ENCODE measurements at places on chromosomes 12 and 14.
A peak's percentile ranks its signal among the peaks of the same experiment; 100 is the strongest.

DNA sequence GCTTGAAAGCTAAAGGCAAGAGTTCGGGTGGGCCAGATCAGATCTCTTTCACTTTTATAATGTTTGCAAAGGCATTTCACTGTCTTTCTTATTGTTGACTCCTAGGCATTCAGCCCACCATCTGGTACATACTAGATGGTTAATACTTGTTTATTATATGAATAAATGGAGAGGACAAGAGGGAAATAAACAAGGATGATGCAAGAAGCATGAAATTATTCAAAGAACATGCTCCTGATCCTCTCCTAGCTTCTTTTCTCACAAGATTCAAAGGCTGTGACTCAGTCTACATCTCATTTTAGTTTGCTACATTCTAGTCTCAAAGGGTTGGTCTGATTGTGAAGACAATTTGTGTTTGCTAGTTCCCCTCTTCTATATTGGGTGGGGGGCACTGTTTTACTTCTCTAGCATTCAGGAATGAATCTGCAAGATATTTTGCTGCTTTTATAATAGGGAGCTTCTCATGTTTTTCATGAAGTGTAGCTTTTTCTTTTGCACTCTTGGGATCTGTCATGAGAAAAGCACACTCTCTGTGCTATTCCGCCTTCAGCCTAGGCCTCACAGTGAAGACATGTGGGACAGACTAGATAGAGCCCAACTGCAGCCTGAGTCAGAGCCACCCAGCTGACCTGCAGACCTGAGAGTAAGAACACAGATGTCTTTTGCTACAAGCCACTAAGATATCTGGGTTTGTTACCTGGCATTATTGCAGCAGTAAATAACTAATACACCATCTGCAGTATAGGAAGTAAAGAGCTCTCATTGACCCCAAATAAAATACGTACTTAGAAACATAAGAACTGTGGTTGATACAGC is 65.7 kb downstream of the PTHLH start:
- no peaks in the 10 kb centered on the region for H3K4me1 ChIP-seq
- H3K27ac ChIP-seq = no peak overlapping the region
- no peaks in the 10 kb centered on the region for H3K36me3 ChIP-seq

DNA sequence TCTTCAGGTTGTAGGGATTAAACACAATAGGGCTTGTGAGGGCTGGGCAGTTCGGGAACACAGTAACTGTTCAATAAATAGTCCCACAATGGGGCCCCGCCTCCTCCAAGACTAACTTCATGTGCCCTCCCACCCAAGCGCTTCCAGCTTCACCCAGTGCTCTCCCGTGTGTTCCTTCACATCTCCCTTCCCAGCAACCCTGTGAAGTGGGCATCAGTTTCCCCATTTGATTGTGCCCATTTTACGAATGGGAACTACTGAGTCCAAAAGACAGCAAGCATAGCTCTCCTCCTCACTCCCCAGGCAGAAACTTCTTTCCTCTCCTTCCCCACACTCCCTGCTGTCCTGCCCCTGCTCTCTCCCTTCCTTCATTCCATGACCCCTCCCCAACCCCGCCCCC is 6.2 kb upstream of the TRPV4 start:
- H3K27ac ChIP-seq = no peak overlapping the region
- H3K27me3 ChIP-seq = no peaks in the 10 kb centered on the region
- H3K36me3 ChIP-seq = no peaks in the 10 kb centered on the region
- no peak overlapping the region for H3K4me3 ChIP-seq

- H3K27ac ChIP-seq = no peak overlapping the region
- H3K4me1 ChIP-seq = peaks cover 15% of the 10 kb centered on the region
- no peak for DNase-seq
- H3K36me3 ChIP-seq = no peaks in the 10 kb centered on the region
These were observed 22.9 kb downstream of the HECTD4 start for GRCh38 chr12:112359290-112359689.

- H3K4me3 ChIP-seq = no peak overlapping the region
- no peak overlapping the region for H3K27ac ChIP-seq
- no peaks in the 10 kb centered on the region for H3K27me3 ChIP-seq
- DNase-seq = no peak
- H3K4me1 ChIP-seq = no peaks in the 10 kb centered on the region
- H3K36me3 ChIP-seq = no peaks in the 10 kb centered on the region
These were observed 31.5 kb downstream of the SPTB start for GRCh38 chr14:64848239-64848638.

GRCh38 chr14:28831126-28831525 is 64.5 kb downstream of the FOXG1 start:
- H3K27me3 ChIP-seq = no peaks in the 10 kb centered on the region
- H3K4me3 ChIP-seq = no peak overlapping the region
- no peak for DNase-seq

DNA sequence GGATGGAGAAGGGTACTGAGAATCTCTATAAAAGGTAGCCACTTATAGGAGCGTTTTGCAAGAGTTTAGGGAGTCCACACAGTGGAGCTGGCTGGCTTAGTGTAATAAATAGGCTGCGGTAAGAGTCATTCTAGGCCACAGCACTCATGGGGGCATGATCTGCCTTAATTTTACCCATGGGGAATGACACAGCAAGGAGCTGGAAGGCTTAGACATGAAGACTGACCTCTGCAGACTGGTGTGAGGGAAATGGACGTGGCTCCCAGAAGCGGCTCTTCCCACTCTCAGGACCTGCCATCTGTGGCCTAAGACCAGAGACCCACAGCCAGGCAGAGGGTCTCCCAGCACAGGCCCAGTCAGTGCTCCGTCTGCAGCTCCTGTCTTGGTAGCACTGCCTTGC is 173.3 kb downstream of the PPM1H start:
- H3K27ac ChIP-seq = no peak overlapping the region
- DNase-seq = no peak
- no peaks in the 10 kb centered on the region for H3K27me3 ChIP-seq
- H3K4me3 ChIP-seq = no peak overlapping the region
- H3K4me1 ChIP-seq = no peaks in the 10 kb centered on the region
- H3K36me3 ChIP-seq = no peaks in the 10 kb centered on the region

- H3K4me1 ChIP-seq = no peaks in the 10 kb centered on the region
- no peaks in the 10 kb centered on the region for H3K36me3 ChIP-seq
- no peak overlapping the region for H3K4me3 ChIP-seq
These were observed 61.9 kb downstream of the KICS2 start for GRCh38 chr12:64160021-64160710.

GRCh38 chr14:100894416-100894815 is 9.1 kb downstream of the RTL1 start:
- H3K4me1 ChIP-seq = no peaks in the 10 kb centered on the region
- no peaks in the 10 kb centered on the region for H3K27me3 ChIP-seq
- H3K4me3 ChIP-seq = no peak overlapping the region
- no peak for DNase-seq
- no peaks in the 10 kb centered on the region for H3K36me3 ChIP-seq

GRCh38 chr14:106613256-106613655 is 1086.9 kb downstream of the TMEM121 start:
- no peak overlapping the region for H3K27ac ChIP-seq
- no peak overlapping the region for H3K4me3 ChIP-seq
- H3K4me1 ChIP-seq = no peaks in the 10 kb centered on the region
- H3K36me3 ChIP-seq = no peaks in the 10 kb centered on the region
- DNase-seq = no peak

GRCh38 chr14:54532111-54533012 is 22.7 kb downstream of the CGRRF1 start:
- no peaks in the 10 kb centered on the region for H3K27me3 ChIP-seq
- no peak overlapping the region for H3K4me3 ChIP-seq
- no peaks in the 10 kb centered on the region for H3K4me1 ChIP-seq
- H3K36me3 ChIP-seq = peaks cover 6% of the 10 kb centered on the region
- H3K27ac ChIP-seq = no peak overlapping the region
- DNase-seq = no peak

GRCh38 chr14:38496092-38496491 is 240.2 kb upstream of the CLEC14A start:
- H3K27me3 ChIP-seq = no peaks in the 10 kb centered on the region
- no peak overlapping the region for H3K4me3 ChIP-seq

GRCh38 chr14:102408724-102409123 is 46.0 kb downstream of the TECPR2 start:
- no peaks in the 10 kb centered on the region for H3K27me3 ChIP-seq
- no peak for DNase-seq
- H3K27ac ChIP-seq = no peak overlapping the region
- H3K4me3 ChIP-seq = no peak overlapping the region
- no peaks in the 10 kb centered on the region for H3K4me1 ChIP-seq

DNA sequence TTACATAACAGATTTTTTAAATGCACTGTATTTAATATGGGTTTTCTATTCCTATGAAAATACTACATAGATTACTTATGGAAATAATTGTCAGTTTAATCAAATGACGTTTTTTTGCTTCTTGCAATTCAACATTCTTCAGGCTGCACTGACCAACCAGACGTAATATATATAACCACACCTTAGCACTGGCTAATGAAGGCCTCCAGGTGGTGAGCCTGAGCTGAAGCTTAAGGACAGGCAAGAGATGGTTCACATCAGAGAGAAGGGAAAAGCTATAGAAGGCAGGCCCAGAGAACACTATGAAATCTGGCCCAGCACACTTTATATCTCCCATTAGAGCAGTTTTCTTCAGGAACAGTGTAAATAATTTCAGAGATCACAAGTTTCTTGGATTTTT is 2.8 kb upstream of the MDGA2 start:
- H3K36me3 ChIP-seq = no peaks in the 10 kb centered on the region
- H3K27ac ChIP-seq = no peak overlapping the region
- no peak overlapping the region for H3K4me3 ChIP-seq
- H3K4me1 ChIP-seq = no peaks in the 10 kb centered on the region
- H3K27me3 ChIP-seq = no peaks in the 10 kb centered on the region

DNA sequence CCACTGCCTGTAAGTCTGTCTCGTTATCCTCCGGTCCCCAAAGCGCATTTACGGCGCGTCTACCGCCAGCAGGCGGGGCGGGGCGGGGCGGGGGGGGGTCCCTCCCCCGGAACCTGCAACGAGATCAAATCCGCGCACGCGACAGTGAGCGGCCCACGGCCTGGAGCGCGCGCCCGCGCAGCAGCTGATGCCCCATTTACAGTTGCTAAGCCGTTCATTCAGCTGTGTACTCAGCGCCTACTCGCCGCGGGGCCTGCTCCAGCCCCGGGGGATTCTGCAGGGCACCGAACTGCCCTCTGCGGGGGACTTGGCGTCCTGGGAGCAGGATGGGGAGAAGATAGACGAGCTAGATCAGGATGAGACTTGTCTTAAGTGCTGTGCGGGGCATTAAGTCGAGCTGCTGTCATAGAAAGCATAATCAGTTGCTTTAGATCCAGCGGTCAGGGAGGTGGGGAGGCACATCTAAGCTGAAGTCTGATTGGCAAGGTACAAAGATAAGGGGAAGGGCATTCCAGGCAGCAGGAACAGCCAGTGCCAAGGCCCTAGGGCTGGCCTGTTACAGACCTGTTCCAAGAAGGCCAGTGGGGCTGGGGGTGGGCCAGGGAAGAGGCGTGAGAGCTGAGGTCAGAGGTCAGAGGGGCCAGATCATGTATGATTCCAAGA is 1.4 kb upstream of the CCDC85C start:
- H3K27ac ChIP-seq = peak overlapping the region; percentile 10
- DNase-seq = peak; percentile 81
- H3K36me3 ChIP-seq = no peaks in the 10 kb centered on the region

- H3K27me3 ChIP-seq = no peaks in the 10 kb centered on the region
- no peak for DNase-seq
- H3K36me3 ChIP-seq = peaks cover 3% of the 10 kb centered on the region
- H3K4me1 ChIP-seq = peaks cover 50% of the 10 kb centered on the region
These were observed 41.5 kb downstream of the PITPNM2 start for GRCh38 chr12:123109319-123109772.

GRCh38 chr12:42725809-42726208 is 136.3 kb upstream of the PRICKLE1 start:
- no peak overlapping the region for H3K27ac ChIP-seq
- H3K4me3 ChIP-seq = no peak overlapping the region
- H3K27me3 ChIP-seq = no peaks in the 10 kb centered on the region
- no peak for DNase-seq
- no peaks in the 10 kb centered on the region for H3K4me1 ChIP-seq

GRCh38 chr12:57940052-57940914 is 1.1 kb upstream of the ATP23 start:
- no peaks in the 10 kb centered on the region for H3K36me3 ChIP-seq
- no peaks in the 10 kb centered on the region for H3K27me3 ChIP-seq
- DNase-seq = no peak
- peaks cover 24% of the 10 kb centered on the region for H3K4me1 ChIP-seq

- peak overlapping the region; percentile 78 for H3K4me3 ChIP-seq
- no peaks in the 10 kb centered on the region for H3K27me3 ChIP-seq
- H3K4me1 ChIP-seq = peaks cover 15% of the 10 kb centered on the region
- peak; percentile 43 for DNase-seq
- no peaks in the 10 kb centered on the region for H3K36me3 ChIP-seq
- peak overlapping the region; percentile 71 for H3K27ac ChIP-seq
These were observed 1.9 kb downstream of the ATXN2 start for GRCh38 chr12:111596985-111597830.

- no peaks in the 10 kb centered on the region for H3K36me3 ChIP-seq
- no peaks in the 10 kb centered on the region for H3K27me3 ChIP-seq
- H3K4me1 ChIP-seq = peaks cover 27% of the 10 kb centered on the region
- DNase-seq = no peak
- H3K27ac ChIP-seq = no peak overlapping the region
These were observed 100.4 kb downstream of the RFLNA start for GRCh38 chr12:124395284-124395752.

DNA sequence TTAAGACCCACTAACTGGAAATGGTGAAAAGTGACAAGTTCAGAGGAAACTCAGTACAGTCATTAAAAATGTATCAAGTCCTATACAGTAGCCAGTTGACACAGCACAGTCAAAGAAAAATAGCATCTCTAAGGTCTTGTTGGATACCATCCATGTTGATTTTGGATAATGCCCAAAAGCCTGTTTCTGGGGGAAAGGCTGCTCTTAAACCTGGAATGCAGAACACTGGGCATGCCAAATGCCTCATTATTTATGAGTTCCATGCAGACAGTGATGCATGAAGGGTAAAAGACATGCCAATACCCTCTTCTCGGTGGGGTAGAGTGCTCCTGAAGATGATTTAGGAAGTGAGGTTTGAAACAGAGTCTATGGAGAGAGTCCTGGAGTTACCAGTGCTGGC is 29.6 kb downstream of the KCNK13 start:
- H3K27me3 ChIP-seq = no peaks in the 10 kb centered on the region
- no peak for DNase-seq
- H3K4me3 ChIP-seq = no peak overlapping the region
- H3K36me3 ChIP-seq = no peaks in the 10 kb centered on the region
- H3K27ac ChIP-seq = no peak overlapping the region
- no peaks in the 10 kb centered on the region for H3K4me1 ChIP-seq
